NCI-H226 (cell line): ENCODE measurements at places on chromosomes 12 and 14.

- DNase-seq = peak; percentile 71
Observed at GRCh38 chr12:59459966-59460660, 135.7 kb upstream of the SLC16A7 start.

DNA sequence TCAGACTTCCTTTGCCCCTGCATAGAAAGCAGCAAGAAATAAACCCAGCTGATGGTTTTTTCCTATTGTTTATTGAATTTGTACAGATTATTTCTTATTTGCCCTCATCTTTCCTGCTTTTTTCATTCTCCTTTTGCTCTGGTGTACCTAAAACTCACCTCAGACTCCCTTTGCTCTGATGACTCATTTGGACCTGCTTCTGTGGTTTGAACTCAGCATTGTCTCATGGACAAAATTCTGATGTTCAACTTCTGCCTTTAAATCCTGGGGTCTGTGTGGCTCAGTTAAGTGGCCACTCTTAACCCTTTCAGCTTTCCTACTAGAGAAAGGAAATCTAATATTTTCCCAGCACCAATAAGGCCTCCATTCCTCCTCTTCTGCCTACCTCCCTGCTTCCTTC, 3.5 kb upstream of the SENP1 start:
- DNase-seq = no peak

DNA sequence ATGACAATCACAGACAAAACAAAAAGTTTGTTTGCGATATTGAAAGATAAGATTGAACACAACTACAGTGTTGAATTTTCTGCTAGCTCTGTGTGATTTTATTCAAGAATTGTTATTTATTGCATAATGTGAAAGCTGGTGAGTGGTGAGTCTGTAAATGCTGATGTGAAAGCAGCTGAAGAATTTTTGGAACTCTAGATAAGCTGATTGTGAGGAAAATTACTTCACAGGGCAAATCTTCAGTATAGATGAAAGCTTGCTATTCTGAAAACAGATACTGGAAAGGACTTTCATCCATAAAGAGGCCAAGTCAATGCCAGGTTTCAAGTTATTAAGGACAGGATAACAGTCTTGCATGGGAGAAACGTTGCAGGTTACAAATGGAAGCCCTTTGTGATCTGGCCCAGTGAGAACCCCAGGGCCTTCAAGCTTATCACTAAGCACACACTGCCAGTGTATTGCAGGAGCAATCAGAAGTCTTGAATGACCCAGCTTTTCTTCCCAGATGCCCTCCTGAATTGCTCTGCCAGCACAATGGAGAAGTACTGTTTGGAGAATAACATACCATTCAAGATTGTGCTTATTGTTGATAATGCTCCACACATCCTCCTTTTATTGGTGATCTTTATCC, 153.7 kb downstream of the PCNX1 start:
- DNase-seq = peak; percentile 50

DNA sequence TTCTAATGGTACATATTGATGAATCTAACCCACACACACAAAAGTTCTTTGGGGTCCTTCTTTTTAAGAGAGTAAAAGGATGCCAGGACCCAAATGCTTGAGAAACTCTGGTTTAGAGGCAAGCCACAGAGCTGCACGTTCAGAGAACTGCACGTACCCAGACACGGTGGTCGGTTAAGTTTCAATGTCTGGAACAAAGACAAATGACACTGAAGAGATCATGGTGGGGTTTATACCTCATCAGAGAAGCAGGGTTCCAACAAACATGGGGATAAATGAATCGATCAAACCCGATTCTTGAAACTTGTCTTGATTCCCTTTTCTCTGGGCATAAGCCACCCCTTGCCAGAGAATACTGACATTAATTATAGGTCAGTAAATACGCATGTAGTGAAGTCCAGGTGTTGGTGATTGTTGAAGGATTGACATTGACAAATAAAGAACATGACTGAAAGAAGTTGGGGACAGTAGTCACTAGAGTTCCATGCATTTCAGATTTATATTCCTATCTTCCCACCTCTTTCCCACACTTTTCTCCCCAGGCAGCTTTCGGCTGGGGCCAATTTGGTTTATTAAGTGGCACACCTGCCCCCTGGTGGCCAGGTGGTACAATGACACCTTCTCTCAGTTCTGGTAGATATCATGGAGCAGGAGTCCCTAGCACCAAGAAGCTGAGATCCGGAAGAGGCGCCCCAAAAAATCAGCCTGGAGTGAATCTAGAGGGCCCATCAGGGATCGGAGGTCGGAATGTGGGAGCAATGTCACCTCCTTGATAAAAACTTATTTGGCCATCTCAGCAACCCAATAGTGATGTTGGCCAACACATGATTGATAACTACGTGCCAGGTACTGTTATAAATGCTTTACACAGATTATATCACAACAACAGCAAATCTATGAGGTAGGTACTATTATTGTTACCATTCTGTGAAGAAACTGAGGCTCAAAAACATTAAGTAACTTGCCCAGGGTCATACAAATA, 17.8 kb upstream of the HDAC7 start:
- DNase-seq = peak; percentile 62
